ENCODE measurements at places on chromosomes 2 and 18.

GRCh38 chr2:71843391-71843850 is 304.2 kb downstream of the CYP26B1 start:
- no peak for DNase-seq

GRCh38 chr2:30978854-30979253 is 159.4 kb downstream of the GALNT14 start:
- DNase-seq = no peak

GRCh38 chr2:175624785-175625184 is 377.3 kb downstream of the LNPK start:
- no peak for DNase-seq

GRCh38 chr18:2656237-2656980 is 883 bp downstream of the SMCHD1 start:
- peak; percentile 47 for DNase-seq

GRCh38 chr2:58604096-58604495 is 363.0 kb upstream of the FANCL start:
- no peak for DNase-seq

GRCh38 chr18:27778925-27779324 is 398.0 kb downstream of the CDH2 start:
- DNase-seq = no peak

DNA sequence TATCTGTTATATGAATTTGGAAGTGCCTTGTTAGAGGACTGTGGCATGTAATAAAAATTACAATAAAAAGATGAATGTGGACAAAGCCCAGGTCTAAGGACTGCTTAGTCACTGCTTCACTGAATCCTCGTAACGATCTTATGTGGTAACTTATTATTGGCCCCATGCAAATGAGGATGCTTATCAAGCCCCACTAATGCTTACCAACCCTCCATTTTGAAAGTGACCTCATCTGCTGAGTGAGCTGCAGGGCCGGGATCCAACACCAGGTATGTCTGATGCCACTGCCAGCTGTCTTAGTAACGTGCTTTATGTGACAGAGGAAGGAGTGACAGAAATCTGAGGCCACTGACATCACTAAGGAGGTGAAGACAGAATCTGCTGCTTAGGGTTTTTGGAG is 65.3 kb upstream of the CCDC85A start:
- DNase-seq = no peak

- DNase-seq = no peak
Measured at GRCh38 chr2:54706622-54707021, 16.8 kb upstream of the EML6 start.

GRCh38 chr2:5727235-5727634 is 35.1 kb downstream of the SOX11 start:
- no peak for DNase-seq

DNA sequence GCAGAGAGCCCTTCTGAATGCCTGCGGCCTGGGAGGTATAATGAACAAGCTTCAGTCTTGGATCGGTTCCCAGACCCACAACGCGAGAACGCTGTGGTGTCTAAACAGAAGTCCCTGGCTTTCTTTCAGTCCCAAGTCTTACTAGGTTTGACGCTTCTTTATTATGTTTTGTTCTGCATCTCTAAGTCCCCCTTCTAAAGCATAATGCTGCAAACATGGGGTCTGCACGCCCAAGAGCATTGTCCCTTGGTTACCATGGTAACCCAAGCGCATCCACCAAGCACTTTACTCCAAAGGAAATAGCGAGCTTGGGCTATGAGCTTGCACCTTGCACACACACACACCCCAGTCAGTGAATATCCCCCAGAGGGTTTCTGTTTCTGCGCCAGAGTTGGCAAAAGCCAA is 193.7 kb downstream of the INO80D start:
- DNase-seq = no peak

DNA sequence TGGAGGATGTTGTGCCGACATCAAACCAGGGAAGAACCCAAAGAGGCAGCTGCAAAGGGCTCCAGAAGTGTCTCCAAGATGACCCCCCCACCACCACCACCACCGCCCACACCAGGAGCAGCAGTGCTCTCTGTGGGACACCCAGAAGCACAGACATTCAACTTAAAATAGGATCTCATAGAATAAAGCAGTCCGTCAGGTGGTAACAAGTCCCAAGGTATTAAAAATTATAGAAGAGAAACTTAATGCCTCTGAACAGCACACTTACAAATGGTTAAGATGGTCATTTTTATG is 155.5 kb upstream of the ID2 start:
- DNase-seq = no peak

DNA sequence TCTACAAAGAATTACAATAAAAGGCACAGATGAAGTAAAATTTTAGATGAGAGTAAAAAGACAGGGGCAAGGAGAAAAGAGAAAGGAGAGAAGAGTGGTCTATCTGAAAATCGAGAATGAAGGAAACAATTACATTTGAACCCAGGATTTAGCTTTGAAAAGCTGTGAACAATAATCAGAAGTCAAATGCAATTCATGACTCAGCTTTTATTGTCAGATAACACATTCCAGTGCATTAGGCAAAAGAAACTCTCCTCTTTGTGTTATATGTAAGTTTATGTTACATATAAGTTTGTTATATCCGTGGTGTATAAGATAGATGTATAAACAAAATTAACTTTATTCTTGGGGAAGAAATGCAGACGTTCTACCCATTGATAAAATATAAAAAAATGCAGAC is 284.5 kb downstream of the GBX2 start:
- no peak for DNase-seq

- DNase-seq = peak; percentile 2
Measured at GRCh38 chr2:102187496-102188150, 800 bp downstream of the IL1RL2 start.

DNA sequence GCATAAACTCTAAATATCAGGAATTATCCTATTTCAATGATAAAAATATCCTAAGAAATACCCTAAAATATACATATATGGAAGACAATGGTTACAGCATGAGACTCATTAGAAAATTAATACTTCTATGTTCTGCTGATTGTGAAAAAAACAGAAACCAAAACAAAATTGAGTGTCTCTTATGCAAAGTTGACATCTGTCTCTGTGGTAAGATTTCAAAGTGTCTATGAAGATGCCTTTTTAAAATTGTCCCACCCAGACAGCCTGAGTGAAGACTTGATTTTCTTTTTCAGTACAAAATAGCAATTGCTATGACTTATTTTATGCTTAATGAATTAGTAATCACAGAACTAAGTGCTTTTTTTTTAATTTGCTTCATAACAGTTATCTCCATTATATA is 1368.4 kb upstream of the LRRTM1 start:
- no peak for DNase-seq

DNA sequence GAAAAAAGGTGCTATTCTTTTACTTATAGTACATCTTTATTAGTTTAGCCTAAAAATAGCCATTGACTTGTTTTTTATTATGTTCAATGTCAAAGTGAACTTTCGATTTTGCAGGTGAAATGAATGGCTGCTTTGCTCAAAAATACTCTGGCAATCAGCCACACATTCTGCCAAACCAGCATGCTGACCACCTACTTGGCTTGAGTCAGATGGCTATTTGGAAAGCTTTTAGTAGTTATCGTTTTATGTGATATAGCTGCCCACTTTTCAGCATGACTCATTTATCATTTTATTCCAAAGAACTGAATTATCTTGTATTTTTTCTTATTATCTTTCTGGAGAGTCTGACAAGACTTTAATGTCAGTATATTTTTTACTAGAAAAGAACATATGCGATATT is 1615.8 kb upstream of the TMEFF2 start:
- no peak for DNase-seq

DNA sequence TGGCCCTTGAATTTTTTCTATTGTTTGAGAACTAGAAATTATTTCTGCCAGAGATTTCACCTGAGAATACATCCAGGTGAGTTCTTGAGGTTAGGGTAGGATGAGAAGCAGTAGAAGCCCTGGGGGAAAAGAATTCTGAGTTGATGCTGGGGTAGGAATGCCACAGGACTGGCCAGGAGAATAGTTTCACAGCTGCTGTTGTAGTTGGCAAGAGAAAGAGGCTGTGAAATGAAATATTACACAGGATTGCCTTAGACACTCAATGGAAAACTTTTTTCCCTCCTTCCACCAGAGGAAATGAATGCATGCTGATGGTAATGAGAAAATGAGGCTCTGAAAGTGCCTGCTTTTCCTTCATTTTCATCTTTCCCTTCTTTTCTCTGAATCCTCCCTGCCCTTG is 54.6 kb downstream of the PRKCE start:
- no peak for DNase-seq

All from memory B cell (primary cell).